Kidney tubule cell (primary cell): ENCODE measurements at places on chromosomes 5 and 9.

- no peak for DNase-seq
Measured at GRCh38 chr5:1299961-1300360, 5.1 kb upstream of the TERT start.

GRCh38 chr5:43038496-43038989 lies 1.6 kb downstream of the ANXA2R start:
- peak; percentile 31 for DNase-seq

DNA sequence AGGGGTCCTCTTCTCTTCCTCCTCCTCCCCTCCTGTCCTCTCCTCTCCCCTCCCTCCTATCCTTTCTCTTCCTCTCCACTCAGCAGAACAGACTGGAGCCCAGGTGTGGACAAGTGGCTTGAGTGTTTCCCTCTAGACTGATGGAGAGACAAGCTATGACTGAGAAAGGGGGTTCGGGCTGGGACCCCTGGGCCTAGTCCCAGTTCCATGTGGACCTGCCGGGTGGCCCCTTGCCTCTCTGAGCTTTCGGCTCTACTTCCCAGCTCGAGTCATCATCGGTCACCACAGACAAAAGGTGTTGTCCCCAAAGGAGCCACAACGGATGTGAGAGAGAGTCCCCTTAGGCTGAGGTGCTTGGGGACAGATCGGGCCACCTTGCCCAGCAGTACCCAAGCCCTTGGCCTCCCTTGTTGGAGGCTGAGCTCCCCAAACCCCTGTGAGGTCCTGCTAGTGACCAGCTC lies 3.4 kb upstream of the RXRA start:
- DNase-seq: no peak

- DNase-seq: no peak
Measured at GRCh38 chr9:121738411-121738810, 87.0 kb downstream of the DAB2IP start.

- DNase-seq: no peak
Measured at GRCh38 chr5:164578911-164579310, 1073.5 kb downstream of the MAT2B start.

GRCh38 chr9:112896131-112896530 lies 5.5 kb upstream of the SLC46A2 start:
- DNase-seq: no peak
